ENCODE measurements at places on chromosomes 3 and 15.

DNA sequence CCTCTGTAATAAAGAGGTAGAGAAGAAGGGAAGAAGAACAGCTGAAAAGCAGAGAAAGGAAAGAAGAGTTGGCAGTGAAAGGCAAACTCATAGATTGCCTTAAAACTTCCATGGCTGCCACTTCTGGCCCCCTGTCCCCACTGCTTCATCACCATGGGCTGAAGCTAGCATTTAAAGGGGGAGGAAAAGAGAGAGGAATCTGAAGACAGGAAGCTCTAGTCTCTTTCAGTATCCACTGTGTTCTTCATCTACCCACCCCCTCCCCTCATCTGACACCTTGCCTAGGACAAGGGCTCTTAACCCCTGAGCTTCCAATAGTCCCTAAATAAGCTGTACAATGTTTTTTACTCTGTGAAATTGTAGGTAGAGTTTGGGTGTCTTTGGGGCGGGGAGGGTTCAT, 60.6 kb downstream of the ALCAM start:
- no peak for DNase-seq

GRCh38 chr15:96947296-96948229, 617.1 kb downstream of the NR2F2 start:
- no peak for DNase-seq

GRCh38 chr3:6132684-6133432, 728.1 kb upstream of the GRM7 start:
- DNase-seq = no peak

GRCh38 chr3:24952388-24952787, 457.7 kb upstream of the THRB start:
- DNase-seq = peak; percentile 10

Data from NCI-H1092 (cell line).